ENCODE measurements at places on chromosomes 2 and 18.

GRCh38 chr2:191105082-191105481, 45.7 kb downstream of the STAT4 start:
- no peak overlapping the region for H3K4me3 ChIP-seq
- no peak for DNase-seq
- peaks cover 70% of the 10 kb centered on the region for H3K4me1 ChIP-seq
- H3K27ac ChIP-seq = peak overlapping the region; percentile 13
- H3K27me3 ChIP-seq = no peaks in the 10 kb centered on the region
- H3K36me3 ChIP-seq = peaks cover 33% of the 10 kb centered on the region

DNA sequence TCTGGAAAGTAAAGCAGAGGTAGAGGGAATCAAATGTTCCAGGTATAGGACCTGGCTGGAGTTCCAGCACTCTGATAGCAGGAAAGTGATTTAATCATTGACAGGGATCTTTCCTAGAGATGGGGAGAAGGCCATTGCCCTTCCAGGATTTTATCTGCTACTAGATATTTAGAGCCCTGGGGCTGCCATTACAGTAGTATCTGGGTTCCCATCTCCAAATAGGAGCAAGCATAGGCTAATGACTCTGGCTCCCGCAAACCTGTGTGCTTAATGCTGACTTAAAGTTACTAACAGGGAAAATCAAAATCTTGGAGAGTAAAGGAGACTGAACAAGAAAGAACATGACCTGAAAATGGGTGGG, 297.6 kb upstream of the CCDC68 start:
- H3K27ac ChIP-seq = no peak overlapping the region
- H3K27me3 ChIP-seq = no peaks in the 10 kb centered on the region
- H3K4me1 ChIP-seq = no peaks in the 10 kb centered on the region
- no peak for DNase-seq
- no peaks in the 10 kb centered on the region for H3K36me3 ChIP-seq

GRCh38 chr18:55012008-55012407, 52.7 kb upstream of the CCDC68 start:
- H3K27me3 ChIP-seq = no peaks in the 10 kb centered on the region
- H3K4me3 ChIP-seq = no peak overlapping the region
- no peak overlapping the region for H3K27ac ChIP-seq
- H3K36me3 ChIP-seq = no peaks in the 10 kb centered on the region
- DNase-seq = no peak
- no peaks in the 10 kb centered on the region for H3K4me1 ChIP-seq

DNA sequence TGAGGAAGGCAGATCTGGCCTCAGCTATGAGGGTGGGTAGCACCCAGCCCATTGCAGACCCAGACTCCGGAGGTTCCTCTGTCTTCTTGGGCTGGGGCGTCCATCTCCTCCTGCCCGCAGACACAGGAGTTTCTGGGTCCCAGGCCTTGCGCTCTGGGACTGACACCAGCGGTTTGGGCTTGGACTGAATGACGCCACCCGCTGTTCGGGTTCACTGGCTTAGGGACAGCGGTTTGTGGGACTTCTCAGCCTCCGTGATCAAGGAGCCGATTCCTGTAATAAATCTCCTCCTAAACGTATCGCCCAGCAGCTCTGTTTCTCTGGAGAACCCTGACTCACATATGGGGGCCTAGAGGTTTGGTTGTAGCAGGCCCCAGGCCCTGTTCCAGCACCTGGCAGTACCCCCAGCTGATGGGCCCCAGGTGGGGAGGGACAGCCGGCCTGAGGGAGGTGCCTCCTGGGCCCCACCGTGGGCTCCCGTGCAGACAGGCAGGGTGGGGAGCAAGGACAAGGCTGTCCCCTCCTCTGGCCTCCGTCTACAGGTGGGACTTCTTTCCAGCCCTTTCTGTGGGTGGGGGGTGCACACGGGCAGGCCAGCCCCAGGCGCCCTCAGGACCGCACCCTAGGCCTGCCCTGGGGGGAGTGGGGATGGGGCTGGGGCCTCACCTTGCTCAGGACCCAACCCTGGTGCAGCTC, 4.5 kb upstream of the AQP12A start:
- H3K27me3 ChIP-seq = peaks cover 10% of the 10 kb centered on the region
- peaks cover 9% of the 10 kb centered on the region for H3K4me1 ChIP-seq
- no peaks in the 10 kb centered on the region for H3K36me3 ChIP-seq
- no peak for DNase-seq
- H3K27ac ChIP-seq = no peak overlapping the region
- no peak overlapping the region for H3K4me3 ChIP-seq

- H3K27ac ChIP-seq = peak overlapping the region; percentile 100
- H3K4me1 ChIP-seq = peaks cover 84% of the 10 kb centered on the region
- H3K36me3 ChIP-seq = peaks cover 20% of the 10 kb centered on the region
Measured at GRCh38 chr2:201257381-201257955, 2.9 kb upstream of the CASP8 start.

DNA sequence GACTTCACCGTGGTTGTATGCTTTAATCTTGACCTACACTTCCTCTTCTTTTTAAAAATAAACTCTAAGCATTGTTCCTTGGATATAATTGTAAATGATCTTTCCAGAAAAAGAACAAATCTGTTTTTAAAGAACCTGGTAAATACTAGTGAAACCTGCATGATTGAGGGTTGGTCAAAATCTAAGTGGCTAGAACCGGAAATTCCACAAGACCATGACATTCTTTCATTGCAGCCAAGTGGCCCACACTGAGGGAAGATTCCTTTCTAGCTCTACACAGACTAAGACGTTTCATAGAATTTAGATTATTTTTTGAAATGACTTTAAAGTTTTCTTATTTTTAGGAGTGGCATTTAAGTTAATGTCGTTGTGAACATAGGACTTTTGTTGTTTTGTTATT, 356.7 kb downstream of the NYAP2 start:
- no peak for DNase-seq
- no peak overlapping the region for H3K27ac ChIP-seq
- no peaks in the 10 kb centered on the region for H3K27me3 ChIP-seq
- no peaks in the 10 kb centered on the region for H3K36me3 ChIP-seq

GRCh38 chr2:28766070-28766469, 14.4 kb downstream of the PPP1CB start:
- peaks cover 19% of the 10 kb centered on the region for H3K36me3 ChIP-seq
- DNase-seq = no peak
- H3K27me3 ChIP-seq = no peaks in the 10 kb centered on the region
- no peak overlapping the region for H3K27ac ChIP-seq

DNA sequence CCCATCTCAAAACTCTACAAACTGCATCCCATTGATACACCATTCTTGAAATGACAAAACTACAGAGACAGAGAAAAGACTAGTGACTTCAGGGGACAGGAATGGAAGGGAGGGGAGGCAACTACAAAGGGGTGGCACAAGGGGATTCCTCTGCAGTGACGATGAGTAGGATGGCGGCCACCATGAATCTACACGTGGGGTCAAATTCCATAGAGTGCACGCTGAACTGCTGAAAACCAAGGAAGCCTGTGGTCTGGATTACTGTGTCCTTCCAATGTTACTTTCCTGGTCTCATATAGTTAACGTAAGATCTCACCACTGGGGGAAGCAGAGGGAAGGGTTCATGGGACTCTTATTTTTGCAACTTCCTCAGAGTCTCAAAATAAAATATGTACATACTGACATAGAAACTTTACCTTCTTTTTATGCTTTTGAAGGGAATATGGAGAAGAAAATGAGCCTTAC, 23.6 kb downstream of the COX7A2L start:
- peaks cover 47% of the 10 kb centered on the region for H3K36me3 ChIP-seq
- no peak overlapping the region for H3K27ac ChIP-seq
- H3K4me1 ChIP-seq = peaks cover 26% of the 10 kb centered on the region
- no peaks in the 10 kb centered on the region for H3K27me3 ChIP-seq

DNA sequence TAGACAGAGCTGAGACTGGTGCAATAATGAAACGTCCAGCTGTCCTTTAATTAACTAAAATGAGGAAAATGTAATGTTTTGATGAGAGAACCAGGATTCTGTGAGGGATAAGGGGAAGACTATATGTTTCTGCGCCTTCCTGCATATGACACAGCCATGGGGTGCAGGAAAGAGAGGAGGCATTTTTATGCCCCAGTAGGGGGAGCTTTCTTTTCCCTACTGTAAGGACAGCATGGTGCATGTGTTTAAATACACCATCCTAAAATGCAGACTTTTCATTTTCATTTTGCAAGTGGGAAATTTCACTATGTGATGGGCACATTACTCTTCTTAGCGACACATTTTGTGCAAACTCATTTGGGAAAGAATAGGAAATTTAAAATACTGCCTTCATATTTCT, 446.1 kb downstream of the ARHGAP15 start:
- DNase-seq = no peak
- H3K36me3 ChIP-seq = peaks cover 17% of the 10 kb centered on the region
- H3K27ac ChIP-seq = no peak overlapping the region
- no peaks in the 10 kb centered on the region for H3K27me3 ChIP-seq

- peaks cover 1% of the 10 kb centered on the region for H3K27me3 ChIP-seq
- H3K4me1 ChIP-seq = no peaks in the 10 kb centered on the region
- no peak overlapping the region for H3K27ac ChIP-seq
Measured at GRCh38 chr2:213934560-213934959, 476.3 kb upstream of the VWC2L start.

DNA sequence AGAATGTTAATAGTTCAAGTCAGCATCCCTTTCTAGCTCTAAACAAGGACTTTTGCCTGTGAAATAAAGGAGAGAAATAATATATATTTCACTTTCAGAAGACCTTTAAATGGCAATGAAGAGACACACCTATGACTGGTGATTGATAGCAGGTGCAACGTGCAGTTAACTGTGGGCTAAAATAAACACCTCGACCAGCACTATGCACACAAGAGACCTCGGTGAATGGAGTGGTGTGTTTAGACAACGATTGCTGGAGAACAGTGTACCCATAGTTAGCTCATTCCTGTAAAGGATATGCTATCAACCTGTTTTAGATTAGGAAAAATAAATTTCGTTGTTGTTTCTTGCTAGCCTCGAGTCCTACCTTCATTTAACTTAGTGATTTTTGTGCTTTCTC, 143.4 kb downstream of the NR4A2 start:
- no peak overlapping the region for H3K4me3 ChIP-seq

DNA sequence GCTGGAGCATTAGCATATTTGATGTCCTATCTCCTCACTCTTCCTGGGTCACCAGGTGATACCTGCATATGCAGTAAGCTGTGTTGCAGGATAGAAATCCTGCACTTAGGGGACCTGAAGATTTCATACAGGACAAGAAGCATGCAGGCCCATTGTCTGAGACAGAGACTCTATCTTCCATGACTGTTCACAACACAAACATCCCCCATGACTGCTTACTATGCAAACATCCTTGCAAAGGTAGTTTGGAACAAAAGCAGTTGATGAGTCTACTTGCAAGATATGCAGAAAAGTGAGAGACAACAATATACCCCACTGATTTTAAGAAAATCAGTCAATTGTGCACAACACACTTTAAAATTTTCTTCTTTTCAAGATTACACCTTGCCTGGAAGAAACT, 108.6 kb upstream of the ZEB2 start:
- H3K36me3 ChIP-seq = no peaks in the 10 kb centered on the region
- no peak overlapping the region for H3K27ac ChIP-seq
- no peaks in the 10 kb centered on the region for H3K4me1 ChIP-seq
- no peak overlapping the region for H3K4me3 ChIP-seq
- DNase-seq = no peak

DNA sequence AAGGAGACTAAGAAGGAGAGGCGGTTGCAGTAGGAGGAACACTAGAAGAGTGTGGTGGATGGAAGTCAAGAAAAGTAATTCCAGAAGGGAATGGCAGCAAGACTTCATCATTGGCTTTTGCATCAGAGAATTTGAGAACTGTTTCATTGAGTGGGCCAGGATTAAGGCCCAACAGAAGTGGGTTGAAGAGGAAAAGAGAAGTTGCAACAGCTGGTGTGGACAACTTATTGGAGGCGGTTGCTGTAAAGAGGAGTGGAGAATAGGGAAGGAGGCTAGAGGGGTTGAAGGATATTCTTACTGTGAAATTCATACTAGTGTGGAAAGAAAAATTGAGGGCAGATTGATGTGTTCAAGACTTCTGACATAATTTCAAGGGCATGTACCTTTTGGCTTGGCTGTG, 168.7 kb upstream of the FN1 start:
- no peaks in the 10 kb centered on the region for H3K4me1 ChIP-seq
- DNase-seq = no peak
- H3K36me3 ChIP-seq = no peaks in the 10 kb centered on the region
- H3K4me3 ChIP-seq = no peak overlapping the region
- H3K27me3 ChIP-seq = peaks cover 5% of the 10 kb centered on the region

DNA sequence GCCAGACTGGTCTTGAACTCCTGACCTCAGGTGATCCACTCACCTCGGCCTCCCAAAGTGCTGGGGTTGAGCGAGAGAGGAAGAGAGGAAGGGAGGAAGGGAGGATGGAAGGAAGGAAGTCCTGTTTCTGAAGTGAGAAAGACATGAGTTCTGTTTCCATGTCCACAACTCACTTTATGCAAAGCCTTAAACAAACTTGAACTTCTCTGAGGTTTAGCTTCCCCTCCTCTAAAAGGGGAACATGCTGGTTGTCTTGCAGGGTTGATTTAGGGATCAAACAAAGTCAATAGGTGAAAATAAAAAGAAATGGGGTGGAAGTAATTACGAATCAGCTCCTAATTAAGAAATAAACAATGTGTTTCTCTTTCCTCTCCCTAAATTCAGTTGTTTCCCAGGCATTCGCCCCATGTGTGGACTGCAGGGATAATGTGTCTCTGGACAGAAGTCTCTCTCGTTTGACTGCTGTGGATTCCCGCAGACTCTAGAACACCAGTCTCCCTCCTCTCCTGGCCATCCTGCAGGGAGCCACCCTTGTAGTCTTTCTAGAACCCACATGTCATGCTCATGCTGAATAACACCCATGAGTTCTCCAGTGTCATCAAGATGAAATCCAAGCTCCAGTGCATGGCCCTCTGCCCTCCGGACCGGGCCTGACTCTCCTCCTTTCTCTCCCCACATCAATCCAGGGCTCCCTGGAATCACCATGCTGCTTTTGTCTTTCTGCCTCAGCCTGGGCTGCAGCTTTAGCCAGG, 229.3 kb upstream of the TRIB2 start:
- H3K4me1 ChIP-seq = peaks cover 57% of the 10 kb centered on the region
- H3K27ac ChIP-seq = peak overlapping the region; percentile 28
- H3K4me3 ChIP-seq = no peak overlapping the region
- peaks cover 10% of the 10 kb centered on the region for H3K36me3 ChIP-seq

DNA sequence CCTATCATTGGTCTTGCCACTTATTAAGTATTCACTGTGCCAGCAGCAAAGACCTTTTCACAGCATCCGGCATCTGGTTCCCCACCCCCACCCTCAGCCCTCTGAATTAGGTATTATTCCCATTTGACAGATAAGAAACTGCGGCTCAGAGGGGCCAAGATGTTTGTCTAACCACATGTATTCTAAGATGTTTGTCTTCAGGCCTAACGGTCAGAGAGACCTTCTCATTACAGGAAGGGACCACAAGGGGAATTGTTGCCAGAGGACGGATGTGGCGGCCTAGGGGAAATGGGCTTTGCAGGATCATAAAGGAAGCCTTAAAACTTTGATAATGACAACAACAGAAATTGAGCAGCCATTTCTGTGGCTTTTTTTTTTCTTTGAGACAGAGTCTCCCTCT, 16.6 kb downstream of the NPPC start:
- H3K27ac ChIP-seq = no peak overlapping the region
- H3K27me3 ChIP-seq = peaks cover 2% of the 10 kb centered on the region
- DNase-seq = no peak
- H3K4me3 ChIP-seq = no peak overlapping the region

All from activated T-helper 1 cell treated with anti-CD3 and anti-CD28 coated beads, Interleukin-12 subunit alpha, Interleukin-12 subunit beta, Interleukin-2, Interleukin-4 antibody, amounts not matched to agents 30 ng/mL and 10 ng/mL and 1 ng/mL, durations not matched to agents 14 hours and 24 hours and 36 hours (primary cell).